Smooth muscle cell of bladder (primary cell): ENCODE measurements at places on chromosomes 16 and 17. TPM values are rescaled to one million over a fixed set of nuclear protein-coding genes. Genes with fewer than 3 reads are reported as not detected.

NOTUM gene
- under 0.01 and 0.09 TPM in 2 replicates for total RNA-seq

ABI3 gene
- total RNA-seq = 0.09 and 0.14 TPM in 2 replicates

SEZ6 gene
- total RNA-seq = not detected in 2 replicates

ADCY9 gene
- total RNA-seq = 39.1 and 42.0 TPM in 2 replicates

GRB7 gene
- not detected in 2 replicates for total RNA-seq

FBXL16 gene
- not detected in 2 replicates for total RNA-seq

EIF5A gene
- 397 and 405 TPM in 2 replicates for total RNA-seq

TBL3 gene
- total RNA-seq = 27.9 and 34.6 TPM in 2 replicates
